ENCODE measurements at places on chromosomes 11 and 22. TPM values are rescaled to one million over a fixed set of nuclear protein-coding genes. Genes with fewer than 3 reads are reported as not detected.

DNA sequence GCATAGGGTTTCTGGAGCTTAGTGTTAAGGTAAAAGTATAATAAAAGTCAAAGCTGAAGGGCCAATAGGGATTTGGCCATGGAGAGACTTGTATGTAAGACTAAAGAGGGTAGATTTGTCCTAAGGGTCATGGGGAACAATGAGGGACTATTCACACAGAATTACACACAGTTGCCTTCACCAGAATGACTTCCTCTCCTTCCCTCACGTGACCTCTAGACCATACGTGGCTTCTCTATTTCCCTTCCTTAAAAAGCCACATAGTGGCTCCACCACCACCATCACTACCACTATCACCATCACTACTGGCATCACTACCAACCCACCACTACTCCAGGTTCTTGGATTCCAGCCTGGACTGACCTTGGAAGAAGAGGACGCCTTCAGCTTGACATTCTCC, 2.8 kb downstream of the HPX start:
- no peak for DNase-seq

DNA sequence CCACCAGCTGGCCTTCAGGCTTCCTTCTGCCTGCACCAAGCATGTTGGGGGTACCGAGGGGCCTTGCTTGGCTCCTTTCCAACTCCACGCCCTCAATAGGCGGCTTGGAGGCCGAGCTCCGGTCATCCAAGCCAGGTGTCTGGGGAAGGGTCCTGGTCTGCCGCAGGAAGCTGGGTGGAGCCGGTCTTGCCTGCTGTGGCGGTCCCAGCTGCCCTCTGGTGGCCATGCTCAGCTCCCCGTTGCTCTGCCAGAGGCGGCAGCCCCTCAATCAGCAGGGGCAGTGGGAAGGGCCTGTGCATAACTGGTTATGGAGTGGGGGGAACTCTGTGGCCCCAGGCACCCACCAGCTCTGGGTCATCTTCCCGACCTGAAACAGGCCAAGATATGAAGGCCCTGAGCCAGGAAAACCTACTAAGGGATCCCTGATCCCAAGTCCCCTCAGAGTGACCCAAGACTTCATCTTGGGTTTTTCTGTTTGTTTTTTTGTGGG, 3.2 kb downstream of the ARVCF start:
- DNase-seq: peak; percentile 81

GRCh38 chr11:108904480-108904879, 239.6 kb downstream of the DDX10 start:
- no peak for DNase-seq

Gene FOXRED2
- polyA plus RNA-seq: 39.9 TPM

- no peak for DNase-seq
Observed at GRCh38 chr22:36002084-36002483, 26.5 kb downstream of the RBFOX2 start.

- no peak for DNase-seq
Observed at GRCh38 chr11:77127920-77128691, at the start of gene MYO7A. Gene MYO7A (plus strand): TSS chr11:77128246. CDS start chr11:77130635, 2,389 bp downstream.

Gene SLC1A2
- polyA plus RNA-seq: 167 TPM

Gene TXNRD2
- polyA plus RNA-seq: 29.4 TPM

DNA sequence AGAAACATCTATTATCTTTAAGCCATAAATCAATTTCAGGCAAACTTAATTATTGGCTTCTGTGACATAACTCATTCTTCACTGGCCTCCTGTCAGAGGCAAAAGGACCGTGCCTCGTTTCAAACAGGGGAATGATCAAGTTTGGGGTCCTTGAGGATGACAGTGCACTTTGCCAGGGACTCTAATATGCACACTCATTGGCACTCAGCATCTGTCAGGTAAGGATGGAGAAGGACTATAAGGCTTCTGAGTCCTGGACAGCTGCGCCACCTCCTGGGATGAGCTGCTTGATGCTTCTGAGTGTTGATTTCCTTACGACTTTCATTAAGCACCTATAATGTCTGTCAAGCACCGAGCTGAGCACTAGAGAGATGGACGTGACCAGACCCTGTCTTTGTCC, 20.2 kb downstream of the BPIFC start:
- no peak for DNase-seq

GRCh38 chr11:102883141-102883540, 8.4 kb upstream of the MMP12 start:
- no peak for DNase-seq

GRCh38 chr11:119489087-119489486, 66.1 kb upstream of the THY1 start:
- no peak for DNase-seq

Gene UPK3A
- 0.42 TPM for polyA plus RNA-seq

DNA sequence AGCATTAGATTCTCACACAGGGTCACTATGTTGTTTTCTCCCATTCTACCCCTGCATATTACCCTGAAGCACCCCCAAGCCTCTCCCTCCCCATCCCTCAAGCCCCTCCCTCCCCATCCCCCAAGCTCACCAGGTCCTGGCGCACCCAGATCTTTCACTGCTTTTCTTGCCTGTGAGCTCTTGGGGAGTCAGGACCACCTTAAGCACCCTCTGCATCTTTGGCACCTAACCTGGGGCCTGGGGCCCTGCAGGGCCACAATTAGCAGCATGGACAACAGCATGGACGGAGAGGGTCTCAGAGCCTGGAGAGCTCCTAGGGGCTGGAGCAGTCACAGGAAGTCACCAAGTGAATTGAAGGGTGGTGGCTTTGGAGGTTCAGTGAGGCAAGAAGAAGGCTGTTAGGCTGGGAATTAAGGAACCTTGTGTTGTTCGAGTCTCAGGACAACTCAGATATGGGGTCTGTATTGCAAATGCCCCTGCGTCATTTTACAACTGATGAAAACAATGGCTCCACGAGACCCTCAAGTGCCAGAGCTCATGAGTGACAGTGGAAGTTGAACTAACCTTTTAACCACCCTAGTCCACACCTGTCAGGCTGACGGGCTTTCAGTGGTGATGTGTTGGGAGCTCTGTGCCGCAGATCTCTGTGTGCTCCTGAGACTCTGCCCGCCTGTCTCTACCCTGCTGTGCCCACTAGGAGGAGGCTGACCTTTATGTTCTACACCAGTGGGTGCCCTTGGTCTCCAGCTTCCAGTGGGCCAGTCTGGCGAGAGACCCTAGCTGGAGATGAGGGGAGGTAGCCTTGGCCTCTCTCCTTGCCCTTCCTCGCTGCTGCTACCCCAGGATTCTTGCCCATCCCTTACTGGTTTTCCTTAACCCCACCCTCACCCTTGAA, 111.3 kb upstream of the OR4B1 start:
- no peak for DNase-seq

- no peak for DNase-seq
Observed at GRCh38 chr11:60880643-60881282, 13.4 kb downstream of the ZP1 start.

Gene SLC25A45
- polyA plus RNA-seq: 3.7 TPM

Gene PPARA
- 11.9 TPM for polyA plus RNA-seq

Gene DYNC2H1
- 33.3 TPM for polyA plus RNA-seq

GRCh38 chr11:68673306-68673945, 10.9 kb upstream of the GAL start:
- DNase-seq: no peak

Gene LRRC75B
- polyA plus RNA-seq: 38.7 TPM

GRCh38 chr11:75147191-75147874, 3.6 kb upstream of the SLCO2B1 start:
- DNase-seq: no peak

DNA sequence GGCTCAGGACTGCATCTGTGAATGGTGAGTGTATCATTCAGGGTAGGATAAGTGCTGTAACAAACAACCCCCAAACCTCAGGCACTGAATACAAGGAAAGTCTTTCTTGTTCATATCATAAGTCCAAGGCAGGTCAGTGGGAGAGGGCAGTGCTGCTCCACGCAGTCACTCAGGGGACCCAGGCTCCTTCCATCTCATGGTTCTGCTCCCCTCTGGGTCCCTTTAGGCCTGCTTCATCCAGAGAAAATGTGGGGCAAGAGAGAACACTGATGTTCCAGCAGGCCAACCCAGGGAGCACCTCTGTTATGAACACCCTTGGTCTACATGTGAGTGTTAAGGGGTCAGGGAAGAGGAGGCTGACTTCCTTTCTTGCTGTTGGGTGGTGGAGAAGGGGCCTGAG, 187.8 kb downstream of the CHST1 start:
- DNase-seq: no peak

GRCh38 chr22:37133304-37134018, 16.3 kb downstream of the IL2RB start:
- no peak for DNase-seq

DNA sequence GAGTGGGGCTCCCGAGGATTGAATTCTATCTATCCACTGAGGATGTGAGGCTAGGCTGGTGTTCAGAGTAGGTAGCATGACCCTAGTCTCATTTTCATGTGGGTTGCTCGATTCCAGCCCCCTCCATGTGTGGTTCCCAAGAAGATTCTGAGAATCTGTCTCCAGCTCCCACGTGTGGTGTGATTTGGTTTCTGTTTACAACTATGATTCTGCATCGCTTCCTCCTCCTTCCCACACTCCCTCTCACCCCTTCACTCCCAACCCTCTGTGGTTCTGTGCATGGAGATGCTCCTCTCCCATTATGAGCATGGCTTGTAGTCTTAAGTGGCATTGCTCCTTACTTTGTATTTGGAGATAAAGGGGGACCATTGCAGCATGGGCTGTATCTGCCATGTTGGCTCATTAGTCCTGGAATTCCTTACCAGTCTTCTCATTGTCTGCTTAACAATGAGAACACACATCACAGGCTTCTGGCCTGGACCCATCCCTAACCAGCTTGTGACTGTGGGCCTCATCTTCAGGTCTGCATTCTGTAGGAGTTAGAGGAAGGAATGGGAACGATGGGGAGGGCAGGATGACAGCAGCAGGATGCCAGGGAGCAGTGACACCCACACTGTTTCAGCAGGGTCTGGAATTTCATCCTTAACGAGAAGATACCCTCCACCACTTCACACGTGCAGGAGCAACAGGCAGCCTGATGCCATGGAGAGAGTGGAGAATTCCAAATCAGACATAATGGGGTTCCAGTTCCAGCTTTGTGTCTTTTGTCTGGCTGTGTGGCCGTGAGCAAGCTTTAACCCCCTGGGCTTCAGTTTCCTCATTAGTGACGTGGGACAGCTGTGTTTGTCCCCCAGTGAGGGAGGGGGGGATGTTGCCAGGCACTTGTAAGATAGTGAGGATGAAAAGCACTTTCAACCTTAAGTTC, 86.0 kb downstream of the CCDC81 start:
- no peak for DNase-seq

Gene ADM
- polyA plus RNA-seq: 13.5 TPM

Gene CCDC15
- polyA plus RNA-seq: 2.6 TPM

- DNase-seq: no peak
Observed at GRCh38 chr22:30481711-30482110, 9.9 kb upstream of the SEC14L3 start.

Gene TEAD1
- 39.2 TPM for polyA plus RNA-seq

DNA sequence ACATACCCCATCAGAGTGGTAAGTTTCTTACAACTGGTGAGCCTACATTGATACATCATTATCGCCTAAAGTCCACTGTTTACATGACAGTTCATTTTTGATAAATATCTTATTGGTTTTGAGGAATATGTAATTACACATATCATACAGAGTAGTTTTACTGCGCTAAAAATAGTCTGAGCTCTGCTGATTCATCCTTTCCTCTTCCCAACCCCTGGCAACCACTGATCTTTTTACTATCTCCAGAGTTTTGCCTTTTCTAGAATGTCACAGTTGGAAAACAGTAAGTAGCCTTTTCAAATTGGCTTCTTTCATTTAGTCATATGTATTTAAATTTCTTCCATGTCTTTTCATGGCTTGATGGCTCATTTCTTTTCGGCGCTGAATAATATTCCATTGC, 112.8 kb downstream of the LARGE1 start:
- DNase-seq: no peak

- no peak for DNase-seq
Observed at GRCh38 chr22:41801147-41801819, 804 bp downstream of the CCDC134 start.

- peak; percentile 47 for DNase-seq
Observed at GRCh38 chr11:122007601-122008071, 108.4 kb downstream of the BLID start.

Gene FAM111B
- 5.7 TPM for polyA plus RNA-seq

DNA sequence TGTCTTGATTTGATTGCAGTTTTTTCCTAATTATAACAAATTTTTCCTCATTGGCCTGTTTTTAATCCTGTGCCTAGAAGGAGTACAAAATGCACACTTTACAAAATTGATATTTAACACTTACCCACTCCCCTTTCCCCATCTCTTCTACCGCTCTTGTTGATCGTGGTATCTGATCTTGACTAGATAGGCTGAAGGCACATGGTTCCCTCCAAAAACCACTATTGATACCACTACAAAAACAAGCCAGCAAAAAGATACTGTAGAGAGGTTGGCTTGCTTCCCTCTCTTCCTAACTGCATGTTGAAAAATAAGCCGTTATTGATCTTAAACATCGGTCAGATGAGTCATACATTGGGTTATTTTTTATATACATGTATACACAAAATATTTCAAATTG, 14.6 kb upstream of the ZNF143 start:
- DNase-seq: no peak

Gene SF3A1
- 139 TPM for polyA plus RNA-seq

DNA sequence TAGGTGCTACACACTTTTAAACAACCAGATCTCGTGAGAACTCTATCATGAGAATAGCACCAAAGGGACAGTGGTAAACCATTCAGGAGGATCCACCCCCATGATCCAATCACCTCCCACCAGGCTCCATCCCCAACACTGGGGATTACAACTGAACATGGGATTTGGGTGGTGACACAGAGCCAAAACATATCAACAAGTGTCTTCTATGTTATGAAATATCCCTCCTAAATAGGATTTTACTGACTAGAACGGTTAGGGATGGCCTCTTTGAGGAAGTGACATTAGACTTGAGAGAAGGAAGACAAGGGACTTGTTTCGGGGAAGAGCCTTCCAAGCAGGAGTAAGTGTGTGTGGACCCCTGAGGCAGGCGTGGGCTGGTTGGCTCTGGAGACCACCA, 11.9 kb upstream of the MRPL11 start:
- DNase-seq: no peak

DNA sequence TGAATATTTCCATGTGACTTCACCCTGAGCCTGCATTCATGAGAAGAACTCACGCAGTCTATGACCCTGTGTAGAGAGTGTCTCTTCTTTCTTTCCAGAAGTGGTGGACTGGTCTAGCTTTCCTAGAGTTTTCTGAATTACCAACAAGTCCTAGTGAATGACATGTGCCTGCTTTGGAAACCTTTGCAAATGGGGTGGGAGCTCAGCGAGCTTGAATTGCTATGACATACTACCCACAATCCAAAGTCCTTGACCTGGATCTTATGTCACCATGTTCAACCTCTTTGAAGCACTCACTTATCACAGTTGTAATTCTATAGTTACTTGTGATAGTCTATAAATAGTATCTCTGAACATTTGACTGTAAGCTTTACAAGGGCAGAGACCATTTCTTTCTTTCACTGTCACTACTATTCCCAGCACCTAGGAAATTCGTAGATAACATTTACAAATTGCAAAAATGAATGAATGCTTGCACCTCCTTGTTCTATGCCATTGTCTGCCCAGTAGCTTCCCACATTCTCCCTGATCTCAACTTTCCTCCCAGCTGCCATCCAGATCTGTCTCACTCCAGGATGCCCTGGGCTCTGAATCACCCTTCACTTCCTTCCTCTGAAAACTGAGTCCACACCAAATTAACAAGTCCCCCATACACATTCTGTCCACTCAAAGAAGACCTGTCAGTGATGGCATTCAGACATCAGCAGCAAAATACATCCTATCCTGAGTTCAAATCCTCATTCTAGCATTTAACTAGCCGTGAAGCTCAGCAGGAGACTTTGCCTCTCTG, 201.9 kb upstream of the SESN3 start:
- no peak for DNase-seq

Gene BIRC3
- polyA plus RNA-seq: 1.8 TPM

GRCh38 chr11:73376803-73377629, 817 bp downstream of the RELT start:
- no peak for DNase-seq

Gene TMEM45B
- 1.7 TPM for polyA plus RNA-seq

- DNase-seq: no peak
Observed at GRCh38 chr11:45470151-45470793, 184.1 kb upstream of the SYT13 start.

All from spinal cord (tissue), 10 donors.